ENCODE measurements at places on chromosomes 3 and 15. TPM values are rescaled to one million over a fixed set of nuclear protein-coding genes. Genes with fewer than 3 reads are reported as not detected.

GRCh38 chr3:26838026-26838425 is 215.5 kb downstream of the LRRC3B start:
- DNase-seq, result no peak

DNA sequence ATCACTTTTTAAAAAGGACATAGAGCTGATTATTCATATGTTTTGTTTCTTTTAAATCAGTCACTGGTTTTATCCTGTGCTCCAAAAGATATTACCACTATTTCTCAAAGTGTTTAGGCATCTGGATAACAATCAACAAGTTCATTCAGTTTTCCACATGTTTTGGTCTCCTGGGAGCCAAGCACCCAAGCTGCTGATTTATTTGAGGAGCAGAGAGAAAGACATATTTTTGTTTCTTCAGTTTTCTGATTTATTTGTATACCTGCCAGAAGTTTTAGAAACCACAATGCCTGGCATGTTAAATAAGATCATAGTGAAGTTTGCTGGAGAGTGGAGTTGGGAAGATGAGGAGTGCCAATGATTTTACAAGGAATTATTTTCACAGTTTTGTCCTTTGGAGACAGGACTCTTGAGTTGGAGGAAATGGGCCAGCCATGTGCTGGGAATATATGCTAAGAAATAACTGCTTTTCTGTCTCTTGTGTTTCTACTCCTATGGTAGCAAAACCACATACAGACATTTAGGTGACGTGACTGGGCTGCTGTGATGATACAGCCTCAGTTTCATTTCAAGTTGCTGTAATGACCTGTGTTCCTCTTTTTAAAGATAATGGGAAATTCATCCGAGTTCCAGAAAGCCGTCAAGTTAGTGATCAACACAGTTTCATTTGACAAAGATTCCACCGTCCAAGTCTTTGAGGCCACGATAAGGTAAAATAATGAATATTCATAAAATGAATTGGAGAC is 11.7 kb downstream of the EDEM1 start:
- DNase-seq, result no peak

DNA sequence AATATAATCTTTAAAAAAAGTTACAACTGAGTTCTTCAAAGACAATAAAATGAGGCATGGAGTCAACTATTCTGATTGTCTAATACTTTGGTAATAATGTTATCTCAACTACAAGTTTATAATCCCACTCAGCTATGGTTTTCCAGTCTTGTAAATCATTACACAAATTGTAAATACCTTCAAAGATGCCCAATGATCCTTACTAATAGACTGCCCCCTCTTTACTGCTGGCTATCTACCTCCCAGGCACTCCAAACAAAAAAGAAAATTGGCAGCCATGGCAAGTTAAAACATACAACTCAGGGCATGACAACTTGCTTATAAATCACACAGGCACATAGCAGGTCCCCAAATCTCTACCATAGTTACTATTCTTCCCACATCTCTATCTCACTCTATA is 58.5 kb downstream of the ZNF280D start:
- DNase-seq, result no peak

Gene MAP6D1
- polyA plus RNA-seq, result 22.8 TPM

DNA sequence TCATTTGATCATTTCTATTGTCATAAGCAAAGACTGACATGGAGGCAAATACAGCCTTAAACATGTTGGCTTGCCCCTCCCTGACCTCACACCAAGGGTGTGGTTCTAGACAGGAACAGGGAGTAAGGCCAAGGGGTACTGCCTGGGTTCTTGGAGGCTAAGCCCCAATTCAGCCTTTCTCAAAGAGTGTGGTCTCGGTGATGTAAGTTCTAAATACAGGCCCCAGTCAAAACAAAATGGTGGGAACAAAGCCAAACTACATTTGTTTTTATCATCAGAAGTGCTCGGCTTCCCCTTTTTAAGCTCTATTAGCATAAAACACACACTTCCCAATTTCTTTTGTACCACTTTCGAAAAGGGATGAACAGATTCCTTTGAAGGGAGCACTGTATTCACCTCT is 129.5 kb downstream of the ATP8B4 start:
- DNase-seq, result no peak

DNA sequence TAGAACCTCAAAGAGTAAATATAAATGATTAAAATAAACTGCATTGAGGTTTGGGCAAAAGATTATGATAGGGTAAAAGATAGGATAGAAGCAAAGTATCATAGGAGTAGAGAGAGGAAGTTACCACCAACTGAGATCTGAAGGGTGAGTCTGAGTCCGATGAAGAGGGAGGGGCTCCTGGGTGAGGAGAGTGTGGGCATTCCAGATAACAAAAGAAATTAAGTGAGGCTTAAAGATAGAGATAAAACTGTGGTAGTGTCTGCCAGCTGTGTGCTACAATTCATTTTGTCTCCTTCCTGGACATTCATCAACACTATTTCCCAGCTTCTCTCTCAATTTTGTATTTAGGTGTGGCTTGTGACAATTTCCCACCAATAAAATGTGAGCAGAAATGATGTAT is 343.0 kb upstream of the PLSCR5 start:
- no peak for DNase-seq

GRCh38 chr15:62809115-62809967 is 233.2 kb upstream of the TPM1 start:
- DNase-seq, result no peak

- DNase-seq, result no peak
These were observed 91.0 kb upstream of the CBLB start for GRCh38 chr3:105959851-105960250.

DNA sequence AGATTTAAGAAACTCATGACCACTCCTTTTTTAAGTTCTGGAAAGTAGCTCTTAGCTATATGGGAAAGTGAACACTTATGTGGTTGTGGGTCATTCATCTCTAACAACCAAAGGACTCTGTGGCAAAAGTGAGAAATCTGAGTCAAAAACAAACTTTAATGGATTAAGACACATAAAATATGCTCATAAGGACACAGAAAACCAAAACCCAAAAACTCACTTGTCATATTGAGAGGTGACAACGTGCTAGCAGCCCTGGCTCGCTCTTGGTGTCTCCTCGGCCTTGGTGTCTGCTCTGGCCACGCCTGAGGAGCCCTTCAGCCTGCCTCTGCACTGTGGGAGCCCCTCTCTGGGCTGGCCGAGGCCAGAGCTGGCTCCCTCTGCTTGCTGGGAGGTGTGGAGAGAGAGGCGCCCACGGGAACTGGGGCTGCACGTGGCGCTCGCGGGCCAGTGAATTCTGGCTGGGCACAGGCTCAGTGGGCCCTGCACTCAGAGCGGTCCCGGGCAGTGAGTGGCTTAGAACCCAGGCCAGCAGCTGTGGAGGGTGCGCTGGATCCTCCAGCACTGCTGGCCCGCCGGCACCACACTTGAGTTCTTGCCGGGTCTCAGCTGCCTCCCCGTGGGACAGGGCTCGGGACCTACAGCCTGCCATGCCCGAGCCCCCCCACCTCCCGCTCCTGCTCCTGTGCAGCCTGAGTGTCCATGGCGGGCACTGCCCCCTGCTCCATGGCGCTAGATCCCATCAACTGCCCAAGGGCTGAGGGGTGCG is 30.3 kb upstream of the SKIL start:
- no peak for DNase-seq

- no peak for DNase-seq
These were observed 79.8 kb downstream of the RHCG start for GRCh38 chr15:89416339-89417183.

DNA sequence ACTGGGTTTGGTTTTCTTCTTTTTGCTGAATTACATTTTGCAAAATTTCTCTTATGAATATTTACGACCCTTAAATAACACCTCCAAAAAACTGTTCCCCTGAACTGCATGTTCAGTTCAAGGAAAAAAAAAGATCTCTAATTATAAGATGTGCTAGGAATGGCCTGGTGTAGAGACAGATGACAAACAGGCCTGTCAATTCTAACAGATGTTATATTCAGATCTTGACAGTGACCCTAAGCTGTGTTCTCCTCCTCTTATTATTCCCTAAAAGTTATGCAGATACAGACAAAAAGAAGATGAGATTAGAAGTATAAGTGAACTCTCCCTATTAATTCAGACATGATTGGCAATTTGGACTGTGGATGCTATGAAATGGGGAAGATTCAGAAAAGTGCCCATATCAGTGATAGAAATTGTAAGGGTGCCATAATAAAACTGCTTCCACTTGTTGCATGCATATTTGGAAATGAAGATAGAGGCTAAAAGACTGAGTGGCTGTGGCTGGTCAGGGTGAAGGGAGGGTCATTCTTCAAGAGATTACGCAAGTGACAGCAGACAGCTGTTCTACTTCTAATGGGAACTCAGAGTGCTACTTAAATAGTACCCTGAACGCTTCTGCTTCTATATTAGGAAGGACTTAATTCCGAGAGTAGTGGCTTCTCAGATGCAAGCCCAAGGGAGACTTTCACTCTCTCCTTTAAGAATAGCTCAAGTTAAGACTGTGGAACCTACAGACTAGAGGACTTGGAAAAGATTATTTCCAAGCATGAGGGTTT is 75.5 kb downstream of the ADAMTS9 start:
- no peak for DNase-seq
